ENCODE measurements at places on chromosomes 4 and X.

- DNase-seq: no peak
These were observed 2.5 kb downstream of the PABPC1L2A start for GRCh38 chrX:73076838-73077237.

GRCh38 chr4:144267084-144267483 lies 126.6 kb upstream of the GYPA start:
- no peak for DNase-seq

- peak; percentile 52 for DNase-seq
These were observed 99.6 kb upstream of the CCSER1 start for GRCh38 chr4:90027565-90027964.

- no peak for DNase-seq
These were observed 19.5 kb downstream of the NAT8L start for GRCh38 chr4:2078584-2078983.

GRCh38 chr4:15656038-15656470 lies 897 bp upstream of the FBXL5 start:
- DNase-seq: no peak
